ENCODE measurements at places on chromosomes 3 and 15.

DNA sequence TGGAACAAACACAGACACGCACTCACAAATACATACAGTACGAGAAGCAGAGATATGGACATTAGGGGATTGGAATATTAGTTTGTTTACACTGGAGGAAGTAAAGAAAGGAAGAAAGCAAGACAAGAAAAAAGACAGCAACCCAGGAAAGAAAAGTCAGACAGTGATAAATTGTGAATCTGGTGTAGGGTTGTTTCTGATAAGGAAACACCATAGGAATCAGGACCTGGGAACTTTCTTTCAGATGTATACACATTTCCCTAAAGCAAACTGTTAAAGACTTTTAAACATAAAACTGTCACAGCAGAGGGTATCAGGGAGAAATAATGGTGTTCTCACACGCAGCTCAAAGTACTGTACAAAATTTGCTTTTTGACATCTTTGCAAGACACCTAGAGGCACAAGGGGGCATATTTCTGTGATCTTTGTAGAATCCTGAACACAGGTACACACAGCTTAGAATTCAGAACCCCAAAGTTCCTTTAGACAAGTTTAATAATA, 153.7 kb downstream of the TUSC7 start:
- DNase-seq = no peak

- DNase-seq = no peak
Observed at GRCh38 chr3:178075344-178075743, 460.9 kb upstream of the KCNMB2 start.

DNA sequence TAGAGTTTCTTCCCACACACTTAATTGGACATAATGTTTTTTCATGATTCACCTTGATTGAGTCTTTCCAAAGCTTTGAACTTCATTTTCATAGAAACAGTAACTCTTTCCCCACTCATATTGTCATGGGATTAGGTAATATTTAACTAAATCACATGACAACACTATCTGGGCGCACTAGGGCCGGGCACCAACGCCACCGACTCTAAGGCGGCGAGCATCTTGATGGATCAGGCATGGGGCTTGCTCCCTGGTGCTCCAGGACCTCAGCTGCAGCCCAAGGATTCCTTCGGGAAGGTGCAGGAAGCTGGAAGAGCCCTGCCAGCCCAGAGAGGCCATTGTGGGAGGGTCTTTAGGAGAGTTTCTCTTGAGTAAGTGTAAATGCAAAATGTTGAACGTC, 193.1 kb upstream of the UBE3A start:
- DNase-seq = no peak

DNA sequence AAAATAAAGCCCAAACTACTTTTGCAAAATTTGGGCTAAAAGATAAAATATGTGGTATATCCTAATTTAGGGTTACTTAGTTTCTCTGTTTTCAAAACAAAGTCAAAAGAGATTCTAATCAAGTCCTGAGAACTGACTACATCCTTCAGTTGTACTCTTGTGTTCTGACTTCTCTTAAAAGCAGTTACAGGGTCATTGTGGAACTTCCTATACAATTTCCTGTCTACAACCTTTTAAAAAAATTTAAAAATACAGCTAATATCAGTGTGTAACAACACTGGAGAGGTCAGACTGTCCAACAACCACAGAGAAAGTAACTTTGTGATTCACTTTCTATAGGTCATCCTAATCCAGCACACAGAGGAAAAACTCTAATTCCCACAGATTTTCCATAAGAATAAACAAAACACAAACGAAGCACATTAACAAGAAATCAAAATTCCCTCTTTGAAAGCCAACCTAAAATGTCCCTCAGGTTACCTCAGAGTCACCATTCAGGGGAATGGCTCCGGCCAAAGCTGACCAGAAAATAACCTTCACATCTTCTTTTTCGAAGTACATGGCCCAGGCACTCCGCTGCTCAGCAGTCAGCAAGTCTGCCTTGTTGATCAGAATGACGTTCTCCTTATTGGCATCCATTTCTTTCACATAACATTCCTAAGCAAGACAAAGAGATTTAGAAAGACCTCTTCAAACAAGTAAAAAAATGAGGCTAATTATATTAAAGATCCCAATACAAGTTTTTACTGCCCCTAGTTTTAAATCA, 13.3 kb downstream of the LSG1 start:
- no peak for DNase-seq

- no peak for DNase-seq
Observed at GRCh38 chr15:77021803-77022381, 27.0 kb downstream of the PSTPIP1 start.

DNA sequence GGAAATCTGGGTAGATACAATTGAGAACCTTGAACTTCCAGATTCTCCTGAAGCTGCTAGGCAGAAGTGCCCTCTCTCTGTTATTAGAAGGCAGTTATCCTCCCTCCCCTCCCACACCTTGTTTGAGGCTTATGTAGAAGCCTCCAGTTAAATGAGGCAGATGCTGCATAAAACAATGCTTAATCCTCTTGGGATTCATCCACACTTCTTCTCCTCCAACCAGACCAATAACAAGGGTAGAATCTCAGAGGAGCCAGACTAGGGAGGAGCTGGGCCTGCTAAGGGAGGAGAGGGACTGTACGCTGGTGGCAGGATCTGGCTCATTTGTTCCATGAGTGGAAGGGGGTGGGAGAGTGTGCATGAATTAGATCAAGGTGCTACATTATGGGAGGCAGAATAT, 88.3 kb upstream of the PRR23C start:
- DNase-seq = no peak

- no peak for DNase-seq
Observed at GRCh38 chr15:74884428-74885223, 5.2 kb upstream of the MPI start.

DNA sequence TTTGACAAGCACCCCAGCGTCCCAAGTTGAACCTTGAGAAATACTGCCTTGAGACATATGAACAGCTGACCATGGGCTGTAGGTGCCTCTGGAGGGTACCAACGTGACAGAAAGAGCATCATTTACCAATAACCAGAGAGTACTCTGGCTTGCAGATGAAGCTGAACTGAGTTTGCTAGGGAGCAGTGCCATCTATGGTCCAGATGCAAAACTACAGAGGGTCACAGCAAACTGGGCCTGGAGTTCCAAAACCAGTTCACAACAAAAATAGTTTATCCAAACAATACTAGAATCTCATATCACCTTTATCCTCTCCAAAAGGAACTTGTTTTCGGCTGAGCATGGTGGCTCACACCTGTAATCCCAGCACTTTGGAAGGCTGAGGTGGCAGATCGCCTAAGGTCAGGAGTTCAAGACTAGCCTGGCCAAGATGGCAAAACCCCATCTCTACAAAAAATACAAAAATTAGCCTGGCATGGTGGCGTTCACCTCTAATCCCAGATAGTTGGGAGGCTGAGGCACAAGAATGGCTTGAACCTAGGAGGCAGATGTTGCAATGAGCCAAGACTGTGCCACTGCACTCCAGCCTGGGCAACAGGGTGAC, 69.3 kb downstream of the CHAC1 start:
- no peak for DNase-seq

- DNase-seq = no peak
Observed at GRCh38 chr3:135191708-135192107, 396.6 kb downstream of the EPHB1 start.

- DNase-seq = no peak
Observed at GRCh38 chr3:170205302-170205701, 16.9 kb upstream of the PRKCI start.

- DNase-seq = no peak
Observed at GRCh38 chr15:36996121-36996520, 104.2 kb downstream of the MEIS2 start.

DNA sequence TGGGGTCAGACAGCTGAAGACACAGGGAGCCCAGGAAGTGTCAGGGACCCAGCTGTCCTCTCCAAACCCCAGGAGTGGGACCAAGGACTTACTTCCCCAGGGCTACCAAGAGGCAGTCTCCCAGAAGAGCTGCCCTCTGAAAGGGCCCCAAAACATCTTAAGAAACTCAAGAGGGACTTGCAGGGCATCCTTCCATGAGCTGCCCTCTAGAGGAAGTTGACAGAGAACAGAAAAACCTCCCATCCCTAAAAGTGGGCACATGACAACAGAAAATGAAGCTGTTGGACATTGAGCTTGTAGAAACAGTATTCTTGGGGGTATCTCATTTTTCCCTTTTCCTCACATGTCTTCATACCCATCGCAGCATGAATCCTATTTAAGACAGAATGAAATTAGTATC, 58.9 kb downstream of the MECOM start:
- DNase-seq = no peak

DNA sequence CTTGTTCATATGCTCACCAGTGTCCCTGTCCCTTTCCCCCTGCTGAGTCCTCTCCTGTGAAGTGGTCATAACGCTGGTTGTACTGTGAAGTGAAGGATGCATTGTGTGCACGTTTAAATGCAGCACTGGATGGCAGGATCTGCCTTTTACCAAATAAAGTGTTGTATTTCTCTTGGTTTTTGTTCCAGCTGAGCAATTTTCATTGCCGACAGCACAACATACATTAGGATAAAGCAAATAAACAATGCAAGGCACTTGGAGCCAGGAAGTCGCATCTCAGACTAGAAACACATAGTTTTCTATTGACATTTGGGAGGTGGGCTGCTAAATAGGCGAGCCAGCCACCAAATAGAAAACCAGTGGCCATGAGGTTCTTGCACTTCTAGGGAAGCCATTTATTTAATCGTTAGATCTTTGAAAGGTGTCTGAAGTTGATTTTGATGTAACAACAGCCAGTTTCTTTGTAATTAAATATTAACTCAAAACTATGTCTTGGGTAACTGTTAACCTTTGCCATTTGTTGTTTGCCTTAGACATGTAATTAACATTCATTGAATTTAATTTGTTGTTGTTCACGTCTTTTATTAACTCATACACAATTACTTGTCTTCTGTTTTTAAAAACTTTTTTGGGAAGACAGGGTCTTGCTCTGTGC, 185.3 kb downstream of the FNDC3B start:
- no peak for DNase-seq

- no peak for DNase-seq
Observed at GRCh38 chr3:143668924-143669790, 179.1 kb downstream of the SLC9A9 start.

DNA sequence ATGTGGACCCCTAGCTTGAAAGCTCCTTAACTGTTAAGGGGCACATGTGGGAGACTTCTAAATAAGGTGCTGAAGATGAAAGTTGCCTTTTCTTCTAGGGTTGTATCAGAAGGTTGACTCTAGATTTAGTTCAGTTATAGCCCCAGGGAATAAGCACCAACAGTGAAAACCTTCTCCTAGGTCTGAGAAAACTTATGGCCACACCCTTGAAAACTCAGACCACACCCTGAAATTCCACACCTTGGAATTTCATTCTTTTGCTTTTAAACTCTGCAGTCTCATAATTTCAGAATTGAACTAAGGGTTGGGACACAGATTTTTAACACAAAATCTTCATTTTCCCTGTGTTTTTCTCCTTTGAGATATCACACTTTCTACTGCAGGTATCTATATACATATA, 355.8 kb upstream of the IL12A start:
- no peak for DNase-seq

DNA sequence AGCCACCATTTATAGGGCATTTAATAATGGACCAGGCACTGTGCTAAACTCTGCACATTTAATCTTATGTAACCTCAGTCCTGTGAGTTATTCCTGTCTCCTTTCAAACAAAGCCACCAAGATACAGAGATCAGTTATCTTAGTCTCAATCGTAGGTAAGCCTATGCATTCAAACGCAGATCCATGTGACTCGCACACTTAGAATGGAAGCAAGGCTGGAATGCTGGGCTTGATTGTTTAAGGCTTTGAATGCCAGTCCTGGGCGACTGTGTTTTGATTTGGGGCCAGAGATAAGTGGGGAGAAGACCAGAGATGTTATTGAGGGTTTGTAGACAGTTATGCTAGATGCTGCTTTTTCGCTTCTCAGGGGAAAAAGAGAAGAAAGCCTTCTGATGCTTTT, 22.2 kb downstream of the MED12L start:
- no peak for DNase-seq

DNA sequence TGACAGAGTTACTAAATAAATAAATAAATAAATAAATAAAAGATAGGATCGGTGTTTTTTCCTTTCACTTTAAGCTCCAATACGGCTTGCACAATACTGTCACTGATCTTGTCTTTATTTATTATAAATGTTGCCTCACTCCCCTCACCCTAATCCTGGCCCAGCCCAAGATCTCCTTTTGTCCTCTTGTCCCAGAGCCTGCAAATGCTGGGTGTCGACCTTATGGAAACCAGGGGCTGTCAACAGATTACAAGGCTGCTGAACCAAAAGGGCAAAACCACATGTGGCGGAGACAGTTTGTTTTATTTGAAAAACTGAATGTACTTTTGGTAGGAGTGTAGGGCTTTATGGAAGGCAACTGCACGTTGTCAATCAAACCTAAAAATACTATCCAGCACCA, 75.9 kb downstream of the RFTN1 start:
- DNase-seq = no peak

DNA sequence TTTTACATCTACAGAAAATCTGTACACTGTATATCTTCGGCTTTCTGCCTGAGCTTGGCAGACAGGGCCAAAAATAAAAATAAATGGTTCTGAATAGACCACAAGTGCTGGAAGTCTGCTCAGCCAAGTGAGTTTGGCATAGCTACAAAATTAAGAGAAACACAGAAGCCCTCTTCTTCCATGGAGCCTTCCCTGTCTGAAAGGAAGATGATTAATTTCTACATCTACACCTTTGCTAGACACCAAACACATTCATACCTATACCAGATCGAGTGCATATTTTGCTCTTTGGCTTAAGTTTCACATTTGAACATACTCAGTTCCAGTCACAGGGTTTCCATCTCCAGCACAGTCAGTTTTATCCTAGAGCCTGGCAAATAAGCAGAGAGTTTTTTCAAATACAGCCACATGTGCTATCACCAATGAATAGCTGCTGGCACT, 224.6 kb downstream of the GREM1 start:
- no peak for DNase-seq

GRCh38 chr3:139764069-139764905, 86.5 kb upstream of the NMNAT3 start:
- no peak for DNase-seq

DNA sequence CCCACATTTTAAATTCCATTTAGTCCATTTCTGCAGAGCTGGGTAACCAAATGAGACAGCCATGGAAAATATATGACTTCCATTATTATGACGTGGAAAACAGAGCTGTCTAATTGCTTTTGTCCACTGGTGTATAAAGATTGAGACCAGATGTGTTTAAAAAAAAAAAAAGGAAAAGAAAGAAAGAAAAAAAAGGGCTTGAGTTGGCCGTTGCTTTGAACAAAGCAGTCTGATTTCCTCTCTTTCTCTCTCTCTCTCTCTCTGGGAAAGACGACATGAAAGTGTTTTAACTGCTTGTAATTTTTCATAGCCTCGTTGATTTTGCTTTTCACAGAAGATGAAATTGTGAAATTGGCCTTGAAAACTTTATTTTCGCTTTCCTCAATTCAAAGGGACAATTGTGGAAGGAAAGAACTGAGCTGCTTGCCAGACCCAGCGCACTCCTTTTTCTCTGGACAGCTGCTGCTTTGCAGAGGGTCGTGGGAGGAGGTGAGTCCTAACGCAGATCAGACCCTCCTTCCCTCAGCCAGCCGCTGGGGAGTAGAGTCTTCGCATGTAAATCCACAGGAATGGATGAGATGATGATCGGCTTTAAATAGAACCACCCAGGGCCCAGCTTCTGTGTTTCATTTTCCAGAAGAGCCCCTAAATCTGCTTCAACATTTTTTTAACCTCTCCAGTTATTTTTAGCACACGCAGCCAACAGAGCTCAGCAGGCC, 42.8 kb upstream of the UBE2E1 start:
- no peak for DNase-seq

Measured in stimulated activated CD8-positive, alpha-beta memory T cell treated with anti-CD3 and anti-CD28 coated beads, Interleukin-15, amount 100 ng/mL, for 24 hours (primary cell).